ENCODE measurements at places on chromosomes 6 and 20.

GRCh38 chr20:57665589-57665971 lies 44.2 kb downstream of the PMEPA1 start:
- no peak for DNase-seq
- no peaks in the 10 kb centered on the region for H3K27me3 ChIP-seq
- H3K4me1 ChIP-seq: peaks cover 7% of the 10 kb centered on the region
- no peak overlapping the region for H3K27ac ChIP-seq
- H3K36me3 ChIP-seq: 0 out of 2 replicates have a peak, but pooled peaks cover 2% of the 10 kb centered on the region

DNA sequence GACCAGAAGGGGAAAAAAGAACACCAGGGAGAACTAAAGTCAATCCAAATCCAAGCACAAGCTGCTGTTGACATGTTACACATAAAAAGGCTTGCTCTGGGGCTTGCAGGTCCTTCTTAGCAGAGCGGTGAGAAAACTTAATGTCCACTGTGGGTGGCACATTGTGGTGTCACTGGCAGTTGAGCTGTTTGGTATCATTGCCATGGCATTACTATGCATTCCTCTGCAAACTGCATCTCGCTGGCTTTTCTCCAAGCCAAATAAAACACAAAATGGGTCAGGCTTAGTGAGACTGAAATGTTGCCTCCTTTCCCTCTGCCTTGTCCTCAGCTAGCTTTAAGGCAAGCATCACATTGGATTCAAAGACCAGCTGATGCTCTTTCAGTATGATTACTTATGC lies 40.9 kb downstream of the LY86 start:
- no peaks in the 10 kb centered on the region for H3K27me3 ChIP-seq
- no peaks in the 10 kb centered on the region for H3K4me1 ChIP-seq
- no peak overlapping the region for H3K4me3 ChIP-seq
- DNase-seq: no peak
- no peaks in the 10 kb centered on the region for H3K36me3 ChIP-seq

- no peak overlapping the region for H3K27ac ChIP-seq
- H3K4me3 ChIP-seq: no peak overlapping the region
- no peaks in the 10 kb centered on the region for H3K27me3 ChIP-seq
- no peaks in the 10 kb centered on the region for H3K4me1 ChIP-seq
- no peaks in the 10 kb centered on the region for H3K36me3 ChIP-seq
Observed at GRCh38 chr6:95991906-95992305, 23.9 kb upstream of the FUT9 start.

GRCh38 chr20:31740656-31741323 lies 1.7 kb downstream of the TPX2 start:
- peak overlapping the region; percentile 0 for H3K4me3 ChIP-seq
- H3K4me1 ChIP-seq: no peaks in the 10 kb centered on the region
- no peak overlapping the region for H3K27ac ChIP-seq
- H3K27me3 ChIP-seq: no peaks in the 10 kb centered on the region
- no peak for DNase-seq

- no peak for DNase-seq
- no peak overlapping the region for H3K27ac ChIP-seq
- no peaks in the 10 kb centered on the region for H3K27me3 ChIP-seq
Observed at GRCh38 chr20:563187-563586, 19.6 kb upstream of the CSNK2A1 start.

GRCh38 chr6:168640181-168640580 lies 199.2 kb downstream of the SMOC2 start:
- peaks cover 2% of the 10 kb centered on the region for H3K4me1 ChIP-seq
- DNase-seq: no peak
- H3K27me3 ChIP-seq: no peaks in the 10 kb centered on the region

GRCh38 chr6:164214066-164214465 lies 799.5 kb downstream of the QKI start:
- no peak for DNase-seq
- no peak overlapping the region for H3K4me3 ChIP-seq
- H3K4me1 ChIP-seq: no peaks in the 10 kb centered on the region
- H3K27ac ChIP-seq: no peak overlapping the region
- H3K36me3 ChIP-seq: no peaks in the 10 kb centered on the region

- no peak overlapping the region for H3K4me3 ChIP-seq
- no peaks in the 10 kb centered on the region for H3K36me3 ChIP-seq
- no peaks in the 10 kb centered on the region for H3K4me1 ChIP-seq
- no peak for DNase-seq
Observed at GRCh38 chr6:3527651-3527977, 70.8 kb upstream of the SLC22A23 start.

- H3K4me1 ChIP-seq: no peaks in the 10 kb centered on the region
- H3K27me3 ChIP-seq: peaks cover under 1% of the 10 kb centered on the region
- H3K27ac ChIP-seq: no peak overlapping the region
- H3K4me3 ChIP-seq: peak overlapping the region; percentile 56
Observed at GRCh38 chr6:27672113-27672799, 199.4 kb upstream of the ZNF184 start.

DNA sequence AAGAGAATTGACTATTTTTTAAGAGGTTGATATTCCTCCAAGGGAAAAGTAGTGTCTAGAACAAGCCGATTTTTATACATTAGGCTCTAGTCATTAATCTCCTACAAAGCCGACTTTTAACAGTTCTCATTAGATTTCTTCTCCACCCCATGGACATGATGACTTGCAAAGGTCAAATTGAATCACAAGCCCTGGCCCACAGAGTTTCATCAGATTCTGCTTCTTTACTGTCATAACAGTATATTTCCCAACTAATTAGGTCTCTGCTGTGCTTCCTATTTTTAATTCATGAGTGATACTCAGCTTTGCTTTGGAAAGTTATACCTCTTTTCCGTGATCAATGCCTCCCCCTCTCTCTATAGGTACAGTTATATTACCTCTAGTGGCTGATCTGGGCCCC lies 90.6 kb upstream of the ADGRB3 start:
- H3K4me1 ChIP-seq: no peaks in the 10 kb centered on the region
- H3K36me3 ChIP-seq: no peaks in the 10 kb centered on the region
- H3K27me3 ChIP-seq: no peaks in the 10 kb centered on the region
- H3K4me3 ChIP-seq: no peak overlapping the region

- peaks cover 2% of the 10 kb centered on the region for H3K36me3 ChIP-seq
- H3K27ac ChIP-seq: no peak overlapping the region
- H3K4me1 ChIP-seq: no peaks in the 10 kb centered on the region
- DNase-seq: no peak
- H3K4me3 ChIP-seq: no peak overlapping the region
Observed at GRCh38 chr20:48824830-48825565, 2.8 kb downstream of the PREX1 start.

GRCh38 chr6:12024699-12025434 lies 12.8 kb downstream of the HIVEP1 start:
- no peaks in the 10 kb centered on the region for H3K27me3 ChIP-seq
- no peak overlapping the region for H3K27ac ChIP-seq
- no peaks in the 10 kb centered on the region for H3K4me1 ChIP-seq
- DNase-seq: no peak
- H3K36me3 ChIP-seq: 0 out of 2 replicates have a peak, but pooled peaks cover 4% of the 10 kb centered on the region

- no peaks in the 10 kb centered on the region for H3K36me3 ChIP-seq
- H3K4me1 ChIP-seq: no peaks in the 10 kb centered on the region
- no peak overlapping the region for H3K27ac ChIP-seq
- no peak for DNase-seq
- no peak overlapping the region for H3K4me3 ChIP-seq
Observed at GRCh38 chr20:20734475-20734948, 22.1 kb upstream of the RALGAPA2 start.

GRCh38 chr20:25020901-25021301 lies 28.4 kb upstream of the APMAP start:
- no peaks in the 10 kb centered on the region for H3K27me3 ChIP-seq
- peaks cover 3% of the 10 kb centered on the region for H3K4me1 ChIP-seq
- H3K4me3 ChIP-seq: no peak overlapping the region
- no peak overlapping the region for H3K27ac ChIP-seq
- H3K36me3 ChIP-seq: no peaks in the 10 kb centered on the region
- no peak for DNase-seq

- H3K27ac ChIP-seq: no peak overlapping the region
- no peaks in the 10 kb centered on the region for H3K4me1 ChIP-seq
- no peak for DNase-seq
- no peaks in the 10 kb centered on the region for H3K27me3 ChIP-seq
Observed at GRCh38 chr20:58612121-58612691, 38.9 kb upstream of the STX16 start.

DNA sequence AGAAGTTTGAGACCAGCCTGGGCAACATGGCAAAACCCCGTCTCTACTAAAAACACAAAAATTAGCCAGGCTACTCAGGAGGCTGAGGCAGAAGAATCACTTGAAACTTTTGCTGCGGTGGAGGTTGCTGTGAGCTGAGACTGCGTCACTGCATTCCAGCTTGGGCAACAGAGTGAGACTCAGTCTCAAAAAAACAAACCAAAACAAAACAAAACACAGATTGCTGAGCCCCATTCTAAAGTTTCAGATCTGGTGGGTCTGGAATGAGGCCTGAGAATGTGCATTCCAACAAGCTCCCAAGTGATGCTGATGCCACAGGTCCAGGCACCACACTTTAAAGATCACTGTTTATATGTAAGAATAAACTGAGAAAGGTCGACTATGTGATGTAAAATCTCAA lies 24.9 kb upstream of the TMEM14A start:
- no peak for DNase-seq
- H3K27me3 ChIP-seq: no peaks in the 10 kb centered on the region
- no peaks in the 10 kb centered on the region for H3K36me3 ChIP-seq
- H3K27ac ChIP-seq: no peak overlapping the region

DNA sequence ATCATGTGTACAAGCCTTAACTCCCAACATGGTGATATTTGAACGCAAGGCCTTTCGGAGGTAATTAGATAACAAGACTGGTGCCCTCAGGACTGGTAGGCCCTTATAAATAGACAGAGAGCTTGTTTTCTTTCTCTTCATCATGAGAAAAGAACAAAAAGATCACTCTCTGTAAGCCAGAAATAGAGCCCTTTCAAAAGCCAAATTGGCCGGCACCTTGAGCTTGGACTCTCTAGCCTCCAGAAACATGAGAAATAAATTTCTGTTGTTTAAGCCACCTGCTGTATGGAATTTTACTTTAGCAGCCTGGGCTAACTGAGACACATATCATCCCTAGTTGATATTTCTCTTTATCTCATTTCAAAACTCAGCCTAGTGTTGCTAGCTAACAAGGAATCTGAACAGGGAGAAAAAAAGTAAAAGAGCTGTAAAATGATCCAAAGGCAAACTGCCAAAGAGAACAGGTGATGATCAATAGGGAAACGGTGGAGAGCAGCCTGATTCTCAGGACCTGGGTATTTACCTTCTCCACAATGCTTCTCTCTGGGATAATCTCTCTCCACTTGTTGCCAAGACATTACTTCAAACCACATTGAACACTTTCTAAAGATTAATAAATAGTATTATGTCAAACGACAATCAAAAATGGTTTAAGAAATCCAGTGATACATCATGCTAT lies 6.1 kb downstream of the COL21A1 start:
- H3K4me3 ChIP-seq: no peak overlapping the region
- DNase-seq: no peak
- no peaks in the 10 kb centered on the region for H3K4me1 ChIP-seq
- H3K27ac ChIP-seq: no peak overlapping the region
- H3K36me3 ChIP-seq: no peaks in the 10 kb centered on the region
- H3K27me3 ChIP-seq: no peaks in the 10 kb centered on the region

- no peak overlapping the region for H3K4me3 ChIP-seq
- H3K27me3 ChIP-seq: no peaks in the 10 kb centered on the region
- H3K27ac ChIP-seq: no peak overlapping the region
- no peak for DNase-seq
Observed at GRCh38 chr6:18920701-18921100, 533.6 kb downstream of the RNF144B start.

- H3K4me1 ChIP-seq: no peaks in the 10 kb centered on the region
- H3K4me3 ChIP-seq: no peak overlapping the region
- peaks cover 21% of the 10 kb centered on the region for H3K36me3 ChIP-seq
Observed at GRCh38 chr6:7580927-7581618, 8.9 kb upstream of the SNRNP48 start.

DNA sequence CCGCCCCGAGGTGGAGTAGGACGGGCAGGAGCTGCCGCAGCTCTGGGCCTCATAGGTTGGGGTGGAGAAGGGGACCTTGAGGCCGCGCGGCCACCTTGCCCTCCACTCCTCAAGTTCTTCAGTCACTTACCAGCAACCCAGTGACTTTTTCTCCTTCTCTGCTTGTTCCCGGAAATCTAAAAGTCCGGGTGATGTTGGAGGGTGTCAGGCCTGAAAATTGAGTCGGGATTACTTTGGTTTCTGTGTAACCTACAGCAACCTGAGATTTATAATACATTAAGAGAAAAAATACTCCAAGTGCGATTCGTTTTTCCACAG lies 338 bp downstream of the RWDD1 start:
- H3K27ac ChIP-seq: no peak overlapping the region
- peak overlapping the region; percentile 85 for H3K4me3 ChIP-seq
- H3K36me3 ChIP-seq: no peaks in the 10 kb centered on the region
- H3K27me3 ChIP-seq: no peaks in the 10 kb centered on the region

DNA sequence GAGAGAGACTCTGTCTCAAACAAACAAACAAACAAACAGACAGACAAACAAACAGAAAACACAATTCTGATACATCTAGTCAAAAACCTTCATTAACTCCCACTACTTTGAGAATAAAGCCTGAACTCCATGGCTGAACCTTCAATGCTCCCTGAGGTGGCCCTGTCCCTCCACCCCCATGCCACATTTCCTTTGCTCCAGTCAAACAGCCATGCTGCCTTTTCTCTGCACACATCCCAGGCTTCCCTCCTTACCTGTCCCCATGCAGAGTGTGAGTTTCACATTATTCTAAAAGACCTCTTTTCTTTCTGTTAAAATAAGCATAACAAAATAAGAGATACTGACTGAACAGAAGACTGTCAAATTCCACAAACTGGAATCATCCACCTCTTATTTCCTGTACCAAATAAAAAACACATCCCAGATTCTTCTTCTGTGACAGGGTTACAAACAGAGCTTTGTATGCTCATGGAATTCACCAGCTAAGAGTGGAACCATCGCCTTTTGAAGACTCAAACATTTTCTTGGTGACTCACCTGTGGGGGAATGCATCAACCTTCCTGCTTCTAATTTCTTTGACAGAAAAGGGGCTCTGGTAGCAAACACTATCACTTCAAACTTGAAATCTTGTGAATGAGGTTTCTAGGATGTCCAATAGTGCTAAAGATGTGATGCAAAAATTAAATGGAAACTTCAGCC lies 71.0 kb upstream of the SLC22A16 start:
- H3K4me1 ChIP-seq: 0 out of 2 replicates have a peak, but pooled peaks cover 3% of the 10 kb centered on the region
- no peak overlapping the region for H3K4me3 ChIP-seq
- DNase-seq: no peak
- no peak overlapping the region for H3K27ac ChIP-seq
- no peaks in the 10 kb centered on the region for H3K27me3 ChIP-seq
- H3K36me3 ChIP-seq: no peaks in the 10 kb centered on the region

GRCh38 chr6:11689847-11690246 lies 88.8 kb downstream of the ADTRP start:
- H3K4me3 ChIP-seq: no peak overlapping the region
- H3K36me3 ChIP-seq: no peaks in the 10 kb centered on the region
- DNase-seq: no peak
- no peak overlapping the region for H3K27ac ChIP-seq
- H3K4me1 ChIP-seq: no peaks in the 10 kb centered on the region

DNA sequence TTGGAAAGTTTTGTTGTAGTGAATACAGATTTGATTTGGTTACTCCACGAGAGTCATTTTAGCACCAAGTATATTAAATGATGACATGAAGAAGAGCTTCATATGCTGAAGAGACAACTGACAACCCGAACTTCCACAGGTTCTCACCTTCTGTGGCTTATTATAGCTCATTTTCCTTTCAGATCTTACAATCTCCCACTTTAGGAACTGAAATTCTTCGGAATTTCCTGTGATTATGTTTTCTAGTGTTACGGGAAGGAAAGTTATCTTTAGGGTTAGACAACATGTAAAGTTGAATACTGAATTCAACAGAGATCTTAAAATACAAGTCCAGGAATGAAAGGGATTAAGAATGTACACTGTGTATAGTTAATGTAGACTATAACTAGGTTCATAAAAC lies 49.6 kb upstream of the TXNDC5 start:
- H3K27ac ChIP-seq: no peak overlapping the region
- H3K4me1 ChIP-seq: no peaks in the 10 kb centered on the region
- no peak for DNase-seq
- H3K36me3 ChIP-seq: no peaks in the 10 kb centered on the region
